ENCODE measurements at places on chromosomes 13 and 19. TPM values are rescaled to one million over a fixed set of nuclear protein-coding genes. Genes with fewer than 3 reads are reported as not detected.

DNA sequence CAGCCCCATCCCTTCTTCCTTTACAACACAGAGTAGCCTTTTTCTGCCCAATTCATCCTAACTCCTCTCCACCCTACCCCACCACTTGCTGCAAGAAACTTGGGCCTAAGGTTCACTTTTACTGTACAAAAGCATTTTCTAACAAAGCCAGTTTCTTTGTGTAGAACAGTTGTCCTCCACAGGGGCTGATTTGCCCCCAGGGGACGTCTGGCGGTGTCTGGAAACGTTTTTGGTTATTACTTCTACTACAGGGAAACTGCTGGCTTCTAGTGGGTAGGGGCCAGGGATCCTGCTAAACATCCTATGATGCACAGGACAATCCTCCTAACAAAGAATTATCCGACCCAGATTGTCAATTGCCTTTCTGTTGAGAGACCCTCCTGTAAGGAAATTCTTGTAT is 7.3 kb upstream of the LMO7 start:
- DNase-seq: no peak

- DNase-seq: no peak
These were observed 238.6 kb upstream of the CSNK1A1L start for GRCh38 chr13:37344056-37344455.

- DNase-seq: no peak
These were observed 816 bp upstream of the TBXA2R start for GRCh38 chr19:3607303-3608078.

DNA sequence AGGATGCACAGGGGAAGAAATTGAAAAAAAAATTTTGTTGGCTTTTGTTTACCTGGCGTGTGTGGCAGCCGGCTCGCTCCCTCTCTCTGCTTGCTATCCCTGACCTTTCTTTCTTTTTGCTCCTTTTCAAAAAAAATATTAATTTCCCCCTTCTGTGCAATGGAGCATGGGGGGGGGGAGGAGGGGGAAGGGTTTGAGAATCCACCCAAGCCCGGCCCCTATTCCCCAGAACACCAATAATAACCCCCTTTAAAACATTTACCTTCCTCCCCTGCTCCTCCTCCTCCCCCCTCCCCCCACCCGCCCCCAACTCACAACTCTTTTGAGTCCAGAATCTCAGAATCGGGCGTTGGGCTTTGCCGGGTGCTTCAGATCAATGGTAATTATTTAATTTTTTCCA is 28.4 kb downstream of the NFIX start:
- no peak for DNase-seq

GRCh38 chr13:66224663-66225062 is 1005.5 kb downstream of the PCDH9 start:
- no peak for DNase-seq

GRCh38 chr19:14556662-14557188 is 15.1 kb downstream of the NDUFB7 start:
- peak; percentile 71 for DNase-seq

- DNase-seq: peak; percentile 54
These were observed 1.2 kb upstream of the LENG9 start for GRCh38 chr19:54464630-54465425.

GRCh38 chr13:101747039-101747438 is 294.6 kb downstream of the ITGBL1 start:
- DNase-seq: no peak

MATK gene
- 43.1 TPM for total RNA-seq

LGI4 gene
- total RNA-seq: not detected
